ENCODE measurements at places on chromosomes 6 and 20.
A peak's percentile ranks its signal among the peaks of the same experiment; 100 is the strongest.

- no peak for DNase-seq
Measured at GRCh38 chr6:117007659-117008058, 130.6 kb downstream of the RFX6 start.

GRCh38 chr6:115969207-115969929 lies 91.3 kb downstream of the FRK start:
- no peak for DNase-seq

GRCh38 chr20:14800707-14801425 lies 463.5 kb upstream of the FLRT3 start:
- DNase-seq: no peak

DNA sequence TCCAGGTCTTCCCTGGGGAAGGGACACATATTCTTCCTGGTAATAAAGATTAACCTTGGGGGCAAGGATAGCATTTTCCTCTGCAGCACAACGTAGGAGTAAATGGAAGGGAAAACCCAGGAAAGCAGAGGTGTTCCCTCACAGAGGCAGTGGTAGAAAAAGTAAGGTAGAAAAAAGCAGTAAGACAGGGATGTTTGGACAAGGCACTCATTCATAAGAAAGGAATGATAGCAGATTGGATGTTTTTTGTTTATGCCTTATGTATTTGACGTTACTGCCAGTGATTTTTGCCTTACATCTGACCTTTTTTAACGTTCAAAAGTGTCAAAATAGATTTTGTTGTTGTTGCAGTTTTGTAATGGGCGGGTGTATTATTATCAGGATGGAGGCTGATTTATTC lies 395.0 kb downstream of the CDKAL1 start:
- no peak for DNase-seq

GRCh38 chr6:47416396-47417345 lies 60.9 kb upstream of the CD2AP start:
- no peak for DNase-seq

GRCh38 chr6:128071212-128071611 lies 170.4 kb upstream of the THEMIS start:
- DNase-seq: no peak

DNA sequence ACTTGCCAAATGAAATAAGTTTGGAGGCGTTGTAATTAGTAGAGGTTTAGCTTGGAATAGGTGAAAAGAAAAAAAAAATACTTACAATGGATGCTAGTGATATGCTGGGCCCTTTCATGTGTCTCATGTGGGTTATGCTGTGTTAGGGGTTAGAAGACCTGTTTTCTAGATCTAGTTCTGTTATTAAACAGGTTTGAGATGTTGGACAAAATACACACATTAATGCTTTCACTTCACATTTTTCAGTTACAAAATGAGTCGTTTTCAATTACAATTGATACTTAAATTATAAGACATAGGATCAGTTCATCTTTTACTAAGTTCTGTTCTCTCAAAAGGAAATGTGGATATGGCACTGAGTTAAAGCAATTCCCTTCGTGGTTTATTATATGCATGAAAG lies 509.8 kb downstream of the EPM2A start:
- DNase-seq: no peak

GRCh38 chr6:111872401-111873177 lies 663 bp downstream of the FYN start:
- peak; percentile 76 for DNase-seq

GRCh38 chr6:64737418-64737817 lies 969.6 kb downstream of the EYS start:
- DNase-seq: no peak
